ENCODE measurements at places on chromosomes 6 and 20. TPM values are rescaled to one million over a fixed set of nuclear protein-coding genes. Genes with fewer than 3 reads are reported as not detected.

Gene UNC93A
- total RNA-seq = not detected

Gene FAM184A
- 2.2 TPM for total RNA-seq

DNA sequence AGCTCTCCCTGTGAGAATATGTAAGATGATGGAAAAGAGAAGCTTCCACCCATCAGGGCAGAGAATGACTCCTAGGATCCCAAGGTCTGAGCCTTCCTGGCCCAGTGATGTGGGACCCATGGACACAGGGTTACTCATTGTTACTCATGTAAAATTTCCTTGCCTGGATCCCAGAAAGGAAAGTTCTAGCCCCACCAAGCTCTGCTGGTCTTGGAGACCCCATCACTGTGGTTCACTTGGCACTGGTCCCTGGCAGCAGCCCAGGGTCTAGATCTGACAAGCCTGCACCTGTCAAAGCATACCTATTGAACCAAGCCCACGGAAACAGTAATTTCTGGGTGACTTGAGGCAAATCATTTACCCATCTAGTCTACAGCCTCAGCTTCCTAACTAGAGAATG is 22.1 kb downstream of the MDGA1 start:
- no peak for DNase-seq

DNA sequence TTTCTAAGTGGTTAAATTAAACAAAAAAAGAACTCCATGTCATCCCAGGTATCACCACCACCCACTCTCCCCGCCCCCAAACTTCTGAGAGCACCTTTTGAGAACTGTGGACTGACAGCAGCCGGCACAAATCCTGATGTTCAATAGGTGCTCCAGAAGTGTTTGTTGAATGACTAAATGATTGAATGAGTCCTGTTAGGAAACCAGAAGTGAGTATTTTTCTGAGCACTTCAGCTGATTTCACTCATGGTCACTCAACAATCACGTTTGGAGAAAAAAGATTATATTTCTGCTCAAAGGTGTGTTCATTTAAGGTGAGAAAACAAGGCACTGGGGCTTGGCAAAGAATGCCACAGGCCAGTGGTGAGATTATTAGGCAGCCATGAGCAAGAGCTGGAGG is 6.2 kb upstream of the HNF4A start:
- DNase-seq = no peak

DNA sequence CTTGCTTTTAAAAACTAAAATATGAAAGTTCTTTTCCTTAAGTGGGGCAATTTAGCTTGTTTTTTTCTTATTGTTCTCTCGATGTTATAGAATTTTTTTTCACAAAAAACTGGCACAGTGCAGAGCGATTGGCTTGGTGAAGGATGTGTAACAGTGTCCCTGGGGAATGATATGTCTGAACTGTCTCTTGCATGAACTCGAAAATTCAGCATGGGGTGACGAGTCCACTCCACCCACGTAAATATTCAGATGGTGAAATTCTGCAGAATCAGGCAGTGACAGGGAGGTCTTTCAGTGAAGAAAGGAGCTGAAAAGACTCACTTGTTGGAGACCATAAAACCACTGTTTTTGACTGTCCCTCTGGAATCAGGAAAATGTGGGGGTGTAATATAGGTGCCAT is 505.3 kb downstream of the MMUT start:
- DNase-seq = no peak
